Left kidney (tissue), 8 donors: ENCODE measurements at places on chromosomes 13 and 19. TPM values are rescaled to one million over a fixed set of nuclear protein-coding genes. Genes with fewer than 3 reads are reported as not detected.

The ZNF575 gene
- 1.6 TPM for polyA plus RNA-seq

The C19orf18 gene
- 3.8 TPM for polyA plus RNA-seq

The MYO9B gene
- polyA plus RNA-seq = 64.1 TPM

- no peak for DNase-seq
These were observed 34.7 kb upstream of the SLITRK6 start for GRCh38 chr13:85833921-85834320.

DNA sequence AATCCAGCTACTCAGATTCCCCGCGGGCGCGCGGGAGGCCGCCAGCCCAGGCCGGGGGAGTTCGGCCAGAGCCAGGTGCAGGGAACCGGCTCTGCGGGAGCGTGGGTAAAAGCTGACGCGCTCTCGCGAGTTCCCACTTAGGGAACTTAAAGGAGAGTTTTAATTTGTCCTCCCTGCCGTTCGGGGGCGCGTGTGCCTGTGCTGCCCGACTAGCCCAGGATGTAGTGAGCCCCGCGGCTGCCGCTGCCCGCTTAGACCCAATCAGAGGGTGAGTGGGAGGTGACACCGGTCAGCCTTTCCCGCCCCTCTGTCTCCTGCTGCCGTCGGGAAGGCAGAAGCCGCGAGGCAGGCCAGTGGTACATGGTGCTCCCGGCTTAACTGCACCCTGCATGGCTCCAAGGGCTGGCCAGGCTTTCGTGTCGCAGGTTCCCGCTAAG, 36.0 kb upstream of the NEK3 start:
- peak; percentile 41 for DNase-seq

DNA sequence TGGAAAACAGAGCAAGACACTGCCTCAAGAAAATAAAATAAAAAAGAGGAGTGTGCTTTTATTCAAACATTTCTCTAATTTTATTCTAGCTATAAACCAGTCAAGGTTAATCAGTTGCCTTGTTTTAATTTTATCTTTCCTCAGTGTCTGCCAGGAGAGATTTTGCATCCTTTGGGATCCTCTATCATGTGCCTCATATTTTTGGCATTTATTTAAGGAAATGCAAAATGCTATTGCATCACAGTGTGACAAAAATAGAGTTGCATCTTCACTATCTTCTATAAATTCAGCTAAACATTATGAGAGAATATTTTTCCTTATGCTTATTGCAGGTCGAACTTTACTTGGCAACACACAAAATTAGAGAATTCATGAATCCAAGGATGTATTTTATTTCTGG, 639.0 kb upstream of the KLF12 start:
- DNase-seq = no peak

DNA sequence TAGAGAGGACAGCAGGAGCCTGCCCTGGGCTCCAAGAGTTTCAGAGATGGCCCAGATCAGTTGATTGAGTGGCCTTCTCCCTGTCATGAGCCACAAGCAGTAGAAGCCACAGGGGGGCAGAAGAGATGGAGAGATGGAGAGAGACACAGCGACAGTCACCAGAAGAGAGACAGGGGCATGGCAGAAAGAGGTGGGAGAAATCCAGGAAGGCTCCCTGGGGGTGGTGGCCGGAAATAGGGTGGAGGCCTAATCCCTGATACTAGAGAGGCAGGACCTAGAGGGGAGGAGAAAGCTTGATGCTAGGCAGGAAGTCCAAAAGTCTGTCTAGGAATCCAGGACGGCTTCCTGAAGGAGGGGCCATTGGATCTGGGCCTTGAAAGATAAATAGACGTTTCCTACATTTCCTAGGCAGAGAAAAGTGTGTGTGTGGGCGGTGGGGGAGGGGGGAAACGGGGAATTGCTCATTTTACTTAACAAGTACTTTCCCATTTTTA, 9.6 kb upstream of the TPM4 start:
- no peak for DNase-seq

GRCh38 chr13:87671031-87671752, at the start of gene SLITRK5:
SLITRK5 (plus strand) TSS chr13:87671371; CDS start chr13:87675389, 4,018 bp downstream.
- DNase-seq = peak; percentile 75

DNA sequence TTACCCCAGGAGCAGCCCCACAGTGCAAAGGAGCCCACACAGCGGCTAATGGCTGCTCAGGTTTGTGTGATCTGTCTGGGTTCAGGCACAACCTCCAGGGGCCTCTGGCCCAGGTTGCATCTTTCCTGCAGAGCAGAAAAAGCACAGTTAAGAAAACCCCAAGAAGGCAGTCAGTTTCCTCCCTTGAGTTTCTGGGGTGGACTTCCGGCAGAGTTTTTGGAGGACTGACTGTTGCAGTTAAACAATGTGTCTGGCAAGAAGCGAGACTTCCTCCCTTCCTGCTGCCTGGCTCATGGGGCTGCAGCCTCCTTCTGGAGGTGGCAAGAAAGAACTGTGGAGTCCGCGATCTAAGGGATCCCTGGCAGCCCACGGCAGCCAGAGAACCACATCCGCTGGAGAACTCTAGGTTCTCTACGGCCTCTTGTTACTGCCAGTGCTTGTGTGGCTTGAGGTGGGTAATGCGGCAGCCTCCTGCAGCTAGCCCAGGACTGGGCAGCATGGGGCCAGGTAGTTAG, 114.4 kb downstream of the ZDHHC20 start:
- DNase-seq = no peak

GRCh38 chr13:111114362-111115060, 599 bp upstream of the ARHGEF7 start:
- DNase-seq = peak; percentile 54

DNA sequence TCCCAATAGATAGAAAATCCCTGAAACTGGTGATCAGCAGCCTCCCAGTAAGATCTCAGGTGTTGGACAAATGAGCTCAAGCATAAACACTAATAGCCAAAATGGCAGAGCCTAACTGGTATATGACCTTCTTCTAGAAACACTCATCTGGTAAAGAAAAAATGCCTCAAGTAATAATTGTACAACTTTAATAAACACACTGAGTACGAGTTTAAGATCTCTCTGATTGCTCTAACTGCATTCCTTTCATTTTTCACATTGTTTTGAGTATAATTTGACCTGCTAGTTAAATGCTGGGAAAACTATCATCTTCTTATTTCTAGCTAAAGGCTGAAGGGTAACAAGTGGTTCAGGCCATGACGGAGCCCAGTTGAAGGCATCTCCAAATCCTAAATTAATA, 2009.5 kb upstream of the PCDH20 start:
- DNase-seq = no peak

GRCh38 chr19:31515931-31516330, 166.7 kb upstream of the TSHZ3 start:
- DNase-seq = no peak

- DNase-seq = no peak
These were observed 583 bp upstream of the ZNF480 start for GRCh38 chr19:52296400-52296772.

GRCh38 chr19:27966390-27966816, 1246.5 kb downstream of the UQCRFS1 start:
- no peak for DNase-seq

GRCh38 chr13:25067064-25067463, 28.9 kb upstream of the PABPC3 start:
- DNase-seq = no peak

DNA sequence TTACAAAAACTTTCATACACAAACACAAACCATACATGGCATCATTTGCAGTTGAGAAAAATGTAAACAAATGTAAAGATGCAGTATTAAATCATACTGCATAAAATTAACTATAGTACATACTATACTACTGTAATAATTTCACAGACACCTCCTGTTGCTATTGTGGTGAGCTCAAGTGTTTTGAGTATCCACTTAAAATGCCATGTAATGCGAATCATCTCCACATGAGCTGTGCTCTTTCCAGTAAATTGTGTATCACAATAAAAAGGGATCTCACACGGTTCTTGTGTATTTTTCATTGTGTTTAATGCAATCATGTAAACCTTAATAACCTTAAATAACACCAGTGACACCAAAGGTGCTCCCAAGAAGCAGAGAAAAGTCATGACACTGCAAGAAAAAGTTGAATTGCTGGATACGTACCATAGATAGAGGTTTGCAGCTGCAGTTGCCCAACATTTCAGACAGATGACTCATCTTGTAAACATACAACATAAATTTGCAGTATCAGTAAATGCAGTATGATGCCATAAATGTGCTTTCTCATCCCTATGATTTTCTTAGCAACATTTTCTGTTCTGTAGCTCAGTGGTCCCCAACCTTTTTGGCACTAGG, 166.6 kb downstream of the RAP2A start:
- DNase-seq = no peak

DNA sequence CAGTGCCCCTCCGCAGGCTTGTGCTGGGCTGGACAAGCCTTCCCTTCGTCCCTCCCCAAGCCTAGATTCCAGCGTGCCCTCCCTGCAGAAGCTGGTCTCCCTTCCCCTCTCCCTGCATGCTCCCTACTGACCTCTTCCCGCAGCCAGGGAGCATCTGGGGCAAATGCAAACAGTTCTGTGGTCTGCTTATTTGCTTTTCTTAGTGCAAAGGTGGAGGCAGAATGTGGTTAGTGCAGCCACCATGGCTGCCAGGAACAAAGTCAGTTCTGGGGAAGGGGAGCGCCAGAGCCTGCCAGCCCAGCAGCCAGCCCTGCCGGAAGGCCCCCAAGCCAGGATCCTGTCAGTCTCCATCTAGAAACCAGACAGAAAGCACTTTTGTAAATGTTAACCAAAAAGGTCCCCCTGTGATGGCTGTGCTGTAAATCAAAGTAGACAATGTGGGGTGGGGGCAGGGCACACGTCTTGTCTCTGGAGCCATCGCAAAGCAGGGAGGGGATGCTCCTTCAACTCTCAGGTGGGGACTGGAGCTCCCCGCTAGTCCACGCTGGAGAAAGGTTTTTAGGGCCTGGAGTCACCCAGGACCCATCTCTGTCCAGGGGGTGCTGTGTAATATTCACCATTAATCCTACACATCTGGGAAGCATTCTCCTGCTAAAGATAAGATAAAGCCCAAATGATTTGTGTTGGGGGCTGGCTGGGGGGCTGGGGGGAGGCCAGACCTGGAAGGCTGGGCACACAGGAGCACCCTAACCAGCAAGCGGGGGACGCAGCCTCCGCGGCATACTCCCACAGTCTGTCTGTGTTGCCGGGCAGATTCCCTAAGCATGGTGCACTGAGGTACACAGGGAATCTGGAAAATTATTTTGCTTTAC, 30.9 kb downstream of the SERP2 start:
- DNase-seq = no peak
